CD4-positive, alpha-beta T cell (primary cell): ENCODE measurements at places on chromosomes 11 and 22.

GRCh38 chr11:132644520-132645239 is 887.6 kb downstream of the OPCML start:
- no peak overlapping the region for H3K27ac ChIP-seq
- no peak overlapping the region for H3K4me3 ChIP-seq
- peaks cover 4% of the 10 kb centered on the region for H3K4me1 ChIP-seq
- no peak for DNase-seq
- no peaks in the 10 kb centered on the region for H3K36me3 ChIP-seq

GRCh38 chr22:29380032-29380781 is 8.2 kb downstream of the AP1B1 start:
- no peak overlapping the region for H3K4me3 ChIP-seq
- H3K36me3 ChIP-seq = peaks cover 41% of the 10 kb centered on the region
- H3K4me1 ChIP-seq = peaks cover 14% of the 10 kb centered on the region
- H3K27ac ChIP-seq = no peak overlapping the region
- no peak for DNase-seq

DNA sequence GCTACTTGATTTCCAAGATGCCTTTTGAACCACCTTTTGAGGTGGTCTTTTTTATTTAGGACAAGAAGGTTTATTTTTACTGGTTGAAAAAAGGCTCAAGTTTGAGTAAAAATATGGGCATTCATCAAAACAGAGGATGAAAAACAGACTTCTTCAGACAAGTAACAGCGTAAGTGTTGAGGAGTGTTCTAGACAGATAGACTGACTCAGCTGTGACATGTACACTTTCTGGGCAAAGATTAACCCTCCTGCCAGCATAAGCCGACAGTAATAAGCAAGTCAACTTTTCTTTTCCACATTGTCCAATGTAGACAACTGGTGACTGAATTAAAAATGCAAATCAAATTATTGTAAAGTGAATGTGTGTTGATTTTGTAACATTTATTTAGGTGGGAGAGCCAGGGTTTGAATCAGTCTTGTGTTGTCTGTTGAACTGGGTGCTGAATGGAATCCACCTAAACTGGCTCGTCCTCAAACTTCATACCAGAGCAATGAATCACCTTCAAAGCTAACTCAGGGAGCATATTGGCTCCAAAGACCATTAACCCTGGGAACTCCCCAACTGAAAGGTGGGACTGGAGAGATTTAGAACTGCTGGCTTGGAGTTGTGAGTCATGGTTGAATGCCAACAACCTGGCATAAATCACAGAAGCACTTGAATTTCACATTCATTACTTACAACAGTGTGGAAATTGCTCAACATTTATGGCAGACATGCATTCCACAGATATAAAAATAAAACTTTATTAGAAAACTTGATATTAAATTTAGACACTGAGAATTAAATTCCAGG is 377.0 kb downstream of the ETS1 start:
- no peak overlapping the region for H3K4me3 ChIP-seq
- no peaks in the 10 kb centered on the region for H3K27me3 ChIP-seq
- DNase-seq = no peak
- H3K27ac ChIP-seq = no peak overlapping the region
- no peaks in the 10 kb centered on the region for H3K36me3 ChIP-seq

DNA sequence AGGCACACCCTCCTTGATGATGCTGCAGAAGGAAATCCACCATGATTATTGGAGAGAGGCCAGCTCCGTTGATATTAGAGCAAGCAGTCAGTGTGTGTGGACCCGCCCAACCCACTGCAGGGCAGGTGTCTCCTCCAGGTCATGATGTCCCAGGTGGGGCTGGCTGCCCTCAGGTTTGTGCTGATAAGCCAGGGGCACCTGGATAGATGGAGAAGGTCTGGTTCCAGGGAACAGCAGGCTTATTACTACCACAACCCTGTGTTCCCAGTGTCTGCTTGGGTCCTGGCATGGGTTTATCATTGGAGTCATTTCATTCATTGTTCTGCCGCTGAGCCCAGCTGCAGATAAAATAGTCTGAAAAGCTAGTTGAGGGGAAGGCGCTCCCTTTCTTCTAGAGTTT is 181.1 kb upstream of the NECTIN1 start:
- DNase-seq = no peak
- H3K36me3 ChIP-seq = no peaks in the 10 kb centered on the region
- no peak overlapping the region for H3K4me3 ChIP-seq
- peaks cover 3% of the 10 kb centered on the region for H3K27me3 ChIP-seq
- no peaks in the 10 kb centered on the region for H3K4me1 ChIP-seq

DNA sequence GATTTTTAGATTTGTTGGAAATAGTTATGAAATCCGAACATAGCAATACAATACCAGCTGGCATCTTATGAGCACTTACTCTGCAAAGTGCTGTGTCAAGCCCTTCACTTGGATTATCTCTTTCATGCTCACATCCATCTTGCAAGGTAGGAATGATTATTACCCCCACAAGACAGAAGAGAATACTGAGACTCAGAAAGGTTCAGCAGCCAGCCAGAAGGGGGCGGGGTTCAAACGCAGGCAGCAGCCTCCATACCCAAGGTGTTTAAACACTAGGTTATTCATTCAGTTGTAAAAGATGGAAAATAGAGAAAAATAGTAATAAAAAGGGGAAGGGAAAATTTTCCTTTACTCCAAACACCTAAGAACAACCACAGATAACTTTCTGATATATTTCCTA is 158.5 kb downstream of the CCDC34 start:
- no peaks in the 10 kb centered on the region for H3K4me1 ChIP-seq
- no peak overlapping the region for H3K4me3 ChIP-seq
- H3K27ac ChIP-seq = no peak overlapping the region
- DNase-seq = no peak
- no peaks in the 10 kb centered on the region for H3K27me3 ChIP-seq

GRCh38 chr22:40414838-40415505 is 44.6 kb downstream of the SGSM3 start:
- H3K27me3 ChIP-seq = no peaks in the 10 kb centered on the region
- H3K36me3 ChIP-seq = peaks cover 68% of the 10 kb centered on the region
- DNase-seq = no peak
- peaks cover 32% of the 10 kb centered on the region for H3K4me1 ChIP-seq
- no peak overlapping the region for H3K4me3 ChIP-seq

DNA sequence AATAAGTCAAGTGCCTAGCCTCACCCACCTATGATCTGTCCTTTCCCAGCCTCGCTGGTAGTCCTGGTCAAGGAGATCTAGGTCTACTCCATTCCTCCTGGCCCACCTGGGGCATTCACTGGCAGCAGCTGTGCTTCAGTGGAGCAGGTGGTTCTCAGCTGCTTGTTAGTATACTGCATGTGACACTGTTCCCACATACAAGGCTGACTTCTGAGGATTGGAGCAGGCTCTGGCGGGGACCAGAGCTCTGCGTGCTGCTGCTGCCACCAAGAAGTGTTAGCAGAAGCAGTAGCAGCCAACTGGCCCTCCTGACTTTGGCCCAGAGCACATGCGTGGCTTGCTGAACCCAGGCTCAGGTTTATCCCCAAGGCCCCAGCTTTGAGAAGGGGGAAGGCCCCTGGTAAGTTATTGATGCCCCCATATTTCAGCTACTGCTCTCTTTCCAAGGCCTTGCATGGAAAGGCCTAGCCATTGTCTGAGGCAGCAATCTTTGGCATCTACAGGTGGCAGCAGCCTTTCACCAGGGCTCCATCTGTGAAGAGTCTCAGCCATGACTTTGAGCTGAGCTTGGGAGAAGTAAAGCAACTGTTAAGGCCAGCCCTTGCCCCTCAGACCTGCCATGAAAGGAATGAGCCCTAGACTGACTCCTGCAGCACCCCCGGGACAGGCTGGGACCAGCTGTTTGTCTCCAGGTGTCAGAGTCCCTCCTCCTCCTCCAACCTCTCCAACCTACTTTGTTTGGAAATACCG is 26.5 kb downstream of the ARHGAP1 start:
- peaks cover 49% of the 10 kb centered on the region for H3K36me3 ChIP-seq
- no peak overlapping the region for H3K4me3 ChIP-seq
- H3K27ac ChIP-seq = peak overlapping the region; percentile 59
- peaks cover 89% of the 10 kb centered on the region for H3K4me1 ChIP-seq

- no peak for DNase-seq
- peaks cover 36% of the 10 kb centered on the region for H3K36me3 ChIP-seq
- no peak overlapping the region for H3K27ac ChIP-seq
Measured at GRCh38 chr11:74611369-74611861, 19.0 kb downstream of the POLD3 start.

GRCh38 chr22:28819253-28820096 is 19.1 kb upstream of the XBP1 start:
- H3K4me1 ChIP-seq = peaks cover 59% of the 10 kb centered on the region
- no peak overlapping the region for H3K4me3 ChIP-seq
- no peak overlapping the region for H3K27ac ChIP-seq
- DNase-seq = no peak
- H3K36me3 ChIP-seq = peaks cover 3% of the 10 kb centered on the region
- no peaks in the 10 kb centered on the region for H3K27me3 ChIP-seq

- no peak overlapping the region for H3K4me3 ChIP-seq
- DNase-seq = peak; percentile 54
- peaks cover 32% of the 10 kb centered on the region for H3K4me1 ChIP-seq
- no peaks in the 10 kb centered on the region for H3K27me3 ChIP-seq
- no peak overlapping the region for H3K27ac ChIP-seq
Measured at GRCh38 chr22:46681010-46681409, 57.0 kb downstream of the CERK start.

DNA sequence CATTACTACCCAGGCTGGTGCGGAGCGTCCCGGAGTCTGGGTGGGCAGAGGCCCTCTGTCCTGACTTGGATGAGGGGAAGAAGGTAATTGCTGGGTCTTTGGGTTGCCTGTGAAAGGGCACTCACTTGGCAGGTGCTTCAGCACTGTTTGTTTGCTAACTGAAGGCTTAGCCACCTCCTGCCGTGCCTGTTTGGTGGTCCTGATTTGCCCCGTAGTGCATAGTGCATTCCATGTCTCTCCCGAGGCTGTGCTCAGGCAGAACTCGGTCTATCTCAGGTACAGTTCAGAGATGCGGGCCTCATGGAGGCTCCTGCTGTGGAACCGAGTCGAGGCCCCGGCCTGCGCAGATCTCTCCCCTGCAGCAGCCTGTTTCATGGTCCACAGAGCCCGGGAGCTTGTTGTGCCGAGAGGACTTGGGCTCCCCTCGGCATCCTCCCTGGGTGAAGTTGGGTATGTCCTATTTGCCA is 146.2 kb downstream of the TBC1D22A start:
- no peak overlapping the region for H3K27ac ChIP-seq
- no peak overlapping the region for H3K4me3 ChIP-seq
- peaks cover 33% of the 10 kb centered on the region for H3K36me3 ChIP-seq
- H3K4me1 ChIP-seq = no peaks in the 10 kb centered on the region
- no peak for DNase-seq

GRCh38 chr11:72230764-72231365 is 6.3 kb downstream of the INPPL1 start:
- H3K27ac ChIP-seq = no peak overlapping the region
- no peak for DNase-seq
- H3K36me3 ChIP-seq = peaks cover 77% of the 10 kb centered on the region
- no peak overlapping the region for H3K4me3 ChIP-seq
- no peaks in the 10 kb centered on the region for H3K27me3 ChIP-seq

GRCh38 chr11:80162387-80162786 is 721.6 kb upstream of the TENM4 start:
- no peak for DNase-seq
- H3K27me3 ChIP-seq = no peaks in the 10 kb centered on the region
- no peaks in the 10 kb centered on the region for H3K36me3 ChIP-seq
- H3K27ac ChIP-seq = no peak overlapping the region
- H3K4me1 ChIP-seq = no peaks in the 10 kb centered on the region

DNA sequence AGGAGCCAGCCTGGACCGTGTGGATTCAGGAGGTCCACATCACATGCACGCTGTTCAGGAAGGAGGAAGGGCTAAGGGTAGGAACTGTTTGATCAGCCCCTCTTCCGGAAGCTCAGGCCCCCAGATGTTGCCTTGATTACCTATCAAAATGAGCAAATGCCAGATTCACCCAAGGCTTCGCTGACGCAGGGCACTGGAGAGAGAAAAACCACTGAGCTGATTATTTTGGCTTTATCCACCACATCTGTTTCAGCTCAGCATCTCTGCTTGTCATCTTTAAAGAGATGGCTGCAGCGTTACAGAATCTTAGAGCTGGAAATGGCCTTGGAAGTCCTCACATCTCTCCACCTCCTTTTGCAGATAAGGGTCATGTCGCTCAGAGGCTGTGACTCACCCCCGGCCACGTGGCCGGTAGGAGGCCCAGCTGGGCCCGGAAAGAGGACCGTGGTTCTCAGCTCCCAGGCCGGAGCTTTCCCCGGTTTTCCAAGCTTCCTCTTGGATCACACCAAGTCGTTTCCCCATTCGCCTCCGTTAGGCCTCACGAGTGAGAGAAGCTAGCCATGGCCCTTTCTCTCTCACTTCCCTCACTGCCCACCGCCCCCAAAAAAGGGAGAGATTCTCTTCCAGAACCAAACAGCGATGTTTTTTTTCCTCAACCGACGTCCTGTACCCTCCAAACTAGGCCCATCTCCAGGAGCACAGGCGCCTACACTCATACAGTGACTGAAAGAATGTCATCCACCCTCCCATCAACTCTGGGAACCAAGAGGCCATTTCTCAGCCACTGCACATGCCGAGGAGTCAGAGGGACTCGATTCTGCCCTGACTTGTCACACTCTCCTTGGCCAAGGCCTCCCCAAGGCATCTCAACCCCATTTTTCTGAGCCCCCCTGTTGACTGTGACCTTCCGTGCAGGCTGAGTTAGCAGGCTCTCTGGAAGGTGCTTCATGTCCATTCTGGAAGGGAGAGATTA is 37.6 kb downstream of the LIF start:
- no peaks in the 10 kb centered on the region for H3K36me3 ChIP-seq
- H3K4me1 ChIP-seq = peaks cover 16% of the 10 kb centered on the region
- H3K27me3 ChIP-seq = no peaks in the 10 kb centered on the region
- H3K27ac ChIP-seq = no peak overlapping the region

DNA sequence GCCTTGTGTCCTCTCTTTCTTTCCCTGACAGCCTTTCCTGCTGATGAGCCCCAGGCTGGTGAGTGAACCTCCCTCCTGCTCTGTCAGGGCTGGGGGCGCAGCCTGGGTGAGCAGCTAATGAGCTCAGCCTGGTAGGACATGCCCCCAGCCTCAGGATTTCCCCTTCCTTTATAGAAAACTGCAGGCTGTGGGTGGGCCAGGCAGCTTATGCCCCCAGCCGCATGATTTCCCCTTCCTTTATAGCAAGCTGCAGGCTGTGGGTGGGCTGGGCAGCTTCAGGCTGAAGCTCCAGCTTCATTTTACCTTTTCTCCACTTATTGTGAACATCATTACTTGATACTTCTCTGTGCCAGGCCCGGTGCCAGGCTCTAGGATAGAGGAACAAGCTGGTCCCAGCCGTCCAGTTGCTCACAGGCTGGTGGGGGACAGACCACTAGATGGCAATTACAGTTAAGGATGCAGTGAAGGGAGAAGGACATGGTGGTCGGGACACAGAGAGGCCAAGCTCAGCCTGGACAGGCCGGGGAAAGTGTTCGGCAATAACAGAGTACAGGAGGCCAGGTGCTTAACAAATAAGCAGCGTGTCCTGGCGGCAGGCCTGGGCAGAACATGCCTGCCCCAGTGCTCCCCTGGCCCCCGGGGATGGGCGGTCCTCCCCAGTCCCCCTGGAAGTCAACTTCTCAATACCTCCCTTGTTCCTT is 5.3 kb downstream of the LGALS12 start:
- H3K27me3 ChIP-seq = no peaks in the 10 kb centered on the region
- DNase-seq = no peak
- no peak overlapping the region for H3K27ac ChIP-seq
- peaks cover 4% of the 10 kb centered on the region for H3K4me1 ChIP-seq
- no peak overlapping the region for H3K4me3 ChIP-seq
- no peaks in the 10 kb centered on the region for H3K36me3 ChIP-seq

- H3K27ac ChIP-seq = no peak within 1 kb of the TSS
- no peak for DNase-seq
- no peaks in the 10 kb centered on the region for H3K36me3 ChIP-seq
- H3K4me3 ChIP-seq = no peak within 1 kb of the TSS
- peaks cover 20% of the 10 kb centered on the region for H3K4me1 ChIP-seq
Measured at GRCh38 chr22:20966883-20967696, at the start of gene AIFM3. Gene AIFM3 (plus strand): TSS chr22:20967255. CDS start chr22:20967945, 690 bp downstream.
